ENCODE measurements at places on chromosomes 5 and 9. TPM values are rescaled to one million over a fixed set of nuclear protein-coding genes. Genes with fewer than 3 reads are reported as not detected.

DNA sequence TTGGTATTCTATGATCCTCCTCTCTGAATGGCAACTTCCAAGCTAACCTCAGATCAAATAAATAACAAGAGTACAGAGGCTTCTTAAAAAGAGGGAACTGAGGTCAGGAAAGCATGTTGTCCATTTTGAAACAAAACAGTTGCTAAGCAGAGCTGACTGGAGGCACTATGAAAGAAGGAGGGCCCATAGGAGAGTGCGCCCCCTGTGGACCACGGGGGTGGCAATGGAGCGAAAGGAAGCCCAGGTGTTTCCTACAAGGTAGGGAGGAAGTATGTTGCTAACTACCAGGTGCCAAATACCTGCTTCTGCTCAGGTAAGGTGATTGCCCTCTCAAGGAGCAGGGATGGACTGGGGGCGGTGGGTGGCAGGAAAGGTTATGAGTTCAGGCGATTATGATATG is 101.8 kb upstream of the MAST4 start:
- no peak for DNase-seq

DNA sequence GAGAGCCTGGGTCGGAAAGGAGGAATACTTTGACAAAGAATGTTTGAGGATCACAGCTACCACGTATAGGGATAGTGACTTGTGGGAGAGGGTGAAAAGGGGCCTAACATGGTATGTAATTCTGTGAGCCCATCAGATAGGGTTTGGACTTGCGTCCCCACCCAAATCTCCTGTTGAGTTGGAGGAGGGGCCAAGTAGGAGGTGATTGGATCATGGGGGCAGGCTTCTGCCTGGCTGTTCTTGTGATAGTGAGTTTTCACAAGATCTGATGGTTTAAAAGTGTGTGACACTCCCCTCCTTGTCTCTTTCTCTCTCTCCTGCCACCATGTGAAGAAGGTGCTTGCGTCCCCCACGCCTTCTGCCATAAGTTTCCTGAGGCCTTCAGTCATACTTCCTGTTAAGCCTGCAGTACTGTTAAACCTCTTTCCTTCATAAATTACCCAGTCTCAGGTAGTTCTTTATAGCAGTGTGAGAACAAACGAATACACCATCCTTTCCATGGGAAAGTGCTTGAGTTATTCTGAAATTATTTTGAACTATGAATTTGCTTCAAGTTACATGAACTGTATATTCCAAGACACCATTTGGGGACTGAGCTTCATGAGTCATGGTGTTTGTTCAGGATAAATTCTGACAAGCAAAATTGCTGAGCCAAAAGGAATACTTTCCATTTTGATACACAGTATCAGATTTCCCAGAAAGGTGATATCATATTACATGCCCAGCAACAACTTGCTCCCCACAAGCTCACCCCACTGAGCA is 68.8 kb upstream of the SSBP2 start:
- DNase-seq, result no peak

DNA sequence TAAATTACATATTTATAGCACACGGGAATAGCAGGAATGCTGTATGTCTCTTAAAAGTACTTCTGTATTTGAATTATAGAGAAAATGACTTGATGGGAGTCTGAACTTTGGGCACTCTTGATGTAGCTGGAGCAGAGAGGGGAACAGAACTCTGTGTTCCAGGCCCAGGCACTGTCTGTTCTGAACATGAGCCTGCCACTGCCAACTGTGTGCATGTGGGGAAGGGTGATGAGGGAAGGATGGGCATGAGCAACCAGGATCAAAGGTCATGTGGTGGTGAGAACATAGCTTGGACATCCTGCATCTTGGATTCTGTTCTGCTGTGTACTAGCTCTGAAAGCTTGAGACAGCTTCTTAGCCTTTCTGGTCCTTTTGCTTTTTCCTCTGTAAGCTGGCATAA is 16.4 kb upstream of the ZBED3 start:
- no peak for DNase-seq

GRCh38 chr9:119588874-119589744 is 219.9 kb upstream of the BRINP1 start:
- no peak for DNase-seq

GRCh38 chr5:138054206-138054605 is 21.3 kb upstream of the FAM13B start:
- DNase-seq, result no peak

DNA sequence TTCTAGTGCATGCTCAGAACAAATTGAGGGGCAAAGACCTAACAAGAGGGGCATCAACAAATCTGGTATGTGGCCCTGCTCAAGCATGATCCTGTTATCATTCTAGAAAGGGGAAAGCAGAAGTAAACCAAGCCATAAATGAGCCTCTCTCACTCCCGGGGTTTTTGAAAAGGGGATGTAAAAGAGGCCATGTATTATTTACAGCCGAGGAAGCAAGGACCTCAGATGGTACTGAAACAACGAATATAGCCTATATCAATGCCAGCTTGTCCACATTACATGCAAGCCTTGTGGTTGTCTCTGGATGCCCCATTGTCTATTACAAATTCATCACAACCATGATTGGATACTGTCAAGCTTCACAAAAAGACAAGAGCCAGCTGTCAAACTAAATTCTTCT is 211.3 kb downstream of the DCP2 start:
- no peak for DNase-seq

DNA sequence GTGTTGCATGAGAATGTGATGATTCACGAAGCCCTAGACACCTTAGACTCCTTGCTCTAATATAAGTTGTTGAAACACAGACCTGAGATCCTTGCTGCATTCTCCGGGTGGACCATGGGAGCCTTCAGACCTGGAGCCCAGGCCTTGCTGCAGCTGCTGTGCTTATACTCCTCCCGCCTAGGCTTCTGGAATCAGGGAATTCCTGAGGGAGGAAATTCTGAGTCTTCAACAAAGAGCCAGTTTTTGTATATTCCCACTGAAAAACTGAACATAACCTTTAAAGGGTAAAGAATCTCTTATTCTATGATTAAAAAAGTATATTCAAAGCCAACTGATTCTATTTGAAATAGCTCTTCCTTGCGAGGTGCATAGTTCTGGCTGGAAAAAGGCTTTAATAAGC is 245.1 kb upstream of the ELAVL2 start:
- no peak for DNase-seq

DNA sequence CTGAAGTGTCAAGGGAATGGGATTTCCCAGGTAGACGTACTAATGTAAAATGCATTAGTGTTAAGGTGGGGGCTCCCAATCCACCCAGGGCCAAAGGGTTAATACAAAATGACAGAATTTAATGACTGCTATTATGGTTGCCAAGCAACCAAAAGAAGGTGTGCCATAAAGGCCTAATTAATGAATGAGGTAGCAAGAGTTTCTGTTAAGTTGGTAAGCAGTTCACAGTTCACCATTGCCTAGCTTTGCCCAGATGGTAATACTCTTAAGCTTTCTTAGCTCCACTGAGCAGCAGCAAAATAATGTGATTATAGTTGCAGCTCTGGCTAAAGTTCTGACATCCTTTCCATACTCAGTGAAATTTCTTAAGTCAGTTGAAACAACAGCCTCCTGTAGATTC is 211.7 kb downstream of the DENND1A start:
- DNase-seq, result no peak

GRCh38 chr5:69374911-69375446 is 5.4 kb downstream of the RAD17 start:
- DNase-seq, result no peak

The C9orf43 gene
- total RNA-seq, result 0.35 TPM

The NFIL3 gene
- total RNA-seq, result 25.7 TPM

The ADRA1B gene
- 3.8 TPM for total RNA-seq

The SLC6A7 gene
- total RNA-seq, result not detected

The KYAT1 gene
- total RNA-seq, result 7.1 TPM
